ENCODE measurements at places on chromosomes 7 and 10. TPM values are rescaled to one million over a fixed set of nuclear protein-coding genes. Genes with fewer than 3 reads are reported as not detected.

Gene PPA1
- total RNA-seq, result 334 TPM

Gene PPP1R3C
- 1.9 TPM for total RNA-seq

Gene SPDYE16
- total RNA-seq, result not detected

Gene CNPY4
- 30.5 TPM for total RNA-seq

Gene SPDYE2
- total RNA-seq, result not detected

Gene CHST3
- total RNA-seq, result 8.4 TPM

Gene HPS6
- 36.6 TPM for total RNA-seq

Gene PRXL2A
- total RNA-seq, result 233 TPM

Gene LIPK
- total RNA-seq, result not detected

Gene RARRES2
- not detected for total RNA-seq

Gene CTNNA3
- total RNA-seq, result not detected

Gene TMEM236
- total RNA-seq, result under 0.01 TPM

Gene CPA1
- total RNA-seq, result not detected

Gene UBE3C
- total RNA-seq, result 93.5 TPM

Gene SPAM1
- total RNA-seq, result not detected

Gene EVX1
- not detected for total RNA-seq

Gene DBNL
- 158 TPM for total RNA-seq

Gene RAB19
- total RNA-seq, result 0.46 TPM
